ENCODE measurements at places on chromosomes 7 and 10.

DNA sequence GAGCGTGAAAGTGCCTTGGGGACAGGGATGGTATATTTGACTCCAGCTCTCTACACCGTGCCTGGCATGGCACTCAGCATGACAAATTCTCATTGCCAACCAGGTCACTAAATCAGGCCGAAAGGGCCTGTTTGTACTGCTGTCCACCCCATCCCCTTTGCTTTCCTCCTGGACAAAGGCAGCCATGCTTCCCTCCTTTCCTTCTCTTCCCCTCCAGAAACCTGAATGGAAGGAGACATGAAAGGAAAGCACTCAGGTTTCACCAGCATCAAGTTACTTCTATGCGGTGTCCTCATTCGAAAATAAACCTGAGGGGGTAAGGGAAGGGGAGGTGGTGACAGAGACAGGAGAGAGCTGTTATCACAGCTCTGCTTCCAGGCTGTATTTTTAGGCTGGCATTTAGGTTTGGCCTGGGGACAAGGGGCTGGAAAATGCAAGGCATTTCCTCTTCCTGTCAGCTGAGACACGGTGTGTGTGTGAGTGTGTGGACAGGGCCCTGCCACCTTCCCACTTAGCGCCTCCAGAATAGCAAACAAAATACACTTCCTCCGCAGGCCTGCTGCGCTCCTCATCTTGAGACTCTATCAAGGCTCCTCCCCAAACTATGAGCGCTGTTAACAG lies 79.9 kb upstream of the COL13A1 start:
- no peak for DNase-seq

- DNase-seq, result no peak
Observed at GRCh38 chr10:810351-810846, 120.9 kb upstream of the DIP2C start.

- no peak for DNase-seq
Observed at GRCh38 chr10:112970021-112970420, 20.0 kb downstream of the TCF7L2 start.

GRCh38 chr10:119801998-119802538 lies 70.6 kb downstream of the MCMBP start:
- no peak for DNase-seq

DNA sequence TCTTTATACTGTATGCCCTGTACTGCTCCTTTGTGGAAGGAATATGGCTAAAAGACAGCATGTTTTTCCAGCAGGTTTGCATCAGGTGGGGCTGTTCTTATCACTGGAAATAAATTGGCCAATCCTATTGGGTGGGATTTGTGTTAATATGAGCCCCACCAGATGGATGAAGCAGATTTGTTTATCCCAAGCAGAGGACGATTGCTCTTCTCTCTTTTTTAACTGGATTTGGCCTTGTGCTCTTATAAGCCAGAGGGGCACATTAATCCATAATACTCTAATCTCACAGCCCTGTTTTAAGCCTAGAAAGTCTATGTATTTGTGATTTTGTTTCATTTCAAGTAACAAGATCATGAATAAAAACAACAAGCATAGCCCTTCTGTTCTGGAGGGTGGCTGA lies 240.1 kb upstream of the ADARB2 start:
- no peak for DNase-seq

- DNase-seq, result no peak
Observed at GRCh38 chr10:36220151-36220550, 578.1 kb upstream of the FZD8 start.
